Astrocyte of the cerebellum (primary cell): ENCODE measurements at places on chromosomes 3 and 15.

GRCh38 chr3:98005438-98005837 lies 29.7 kb downstream of the GABRR3 start:
- no peak for DNase-seq

DNA sequence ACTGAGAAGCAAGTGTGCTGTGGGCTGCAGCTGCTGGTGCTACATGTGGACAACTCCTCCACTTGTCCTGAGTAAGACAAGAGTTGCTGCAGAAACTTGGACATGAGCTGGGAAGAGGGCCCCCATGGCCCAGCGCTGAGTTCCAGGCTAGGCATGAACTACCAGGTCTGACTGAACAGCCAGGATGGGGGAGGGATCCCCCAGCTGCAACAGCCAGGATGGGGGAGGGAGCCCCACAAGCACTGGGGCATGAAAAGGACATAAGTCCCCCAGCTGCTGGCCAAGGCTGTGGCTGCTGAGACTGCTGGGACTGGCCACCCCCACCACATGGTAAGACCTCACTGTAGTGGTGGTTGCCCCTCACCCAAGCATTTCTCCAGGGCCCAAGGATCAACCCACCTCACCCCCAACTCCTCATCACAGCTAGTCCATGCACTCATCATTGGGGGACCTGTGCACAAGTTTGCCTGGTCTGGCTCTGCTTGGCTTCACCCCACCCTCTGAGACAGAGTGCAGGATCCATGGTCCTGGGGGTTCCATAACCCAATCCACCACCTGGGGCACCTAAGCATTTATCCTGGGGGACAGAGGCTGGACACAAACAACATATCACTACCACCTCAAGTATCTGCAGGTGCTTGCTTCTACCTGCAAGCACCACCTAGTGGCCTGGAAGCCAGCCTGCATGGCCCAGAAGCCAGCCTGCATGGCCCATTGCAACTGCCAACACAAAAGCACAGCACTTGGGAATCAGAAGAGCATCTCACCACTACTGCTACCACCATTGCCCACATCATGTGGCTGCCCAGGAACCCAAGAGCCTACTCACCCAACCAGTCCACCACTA lies 84.5 kb upstream of the STT3B start:
- DNase-seq: no peak

DNA sequence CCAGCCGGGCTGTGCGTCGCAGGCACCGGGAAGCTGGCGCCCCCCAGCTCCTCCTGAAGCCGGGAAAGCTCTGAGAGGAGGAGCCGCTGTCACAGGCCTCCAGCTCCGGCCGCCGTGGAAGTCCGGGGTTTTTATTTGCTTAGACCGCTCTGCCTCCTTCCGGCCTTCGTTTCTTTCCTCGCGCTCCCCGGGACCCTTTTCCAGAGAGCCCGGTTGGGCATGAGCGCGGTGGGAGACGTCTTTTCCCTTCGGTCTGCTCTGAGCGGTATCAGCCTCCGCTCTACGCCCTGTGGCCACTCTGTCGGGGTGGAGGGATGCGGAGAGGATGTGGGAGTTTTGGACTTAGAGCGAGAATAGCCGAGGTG lies 559 bp downstream of the SENP5 start:
- DNase-seq: no peak

DNA sequence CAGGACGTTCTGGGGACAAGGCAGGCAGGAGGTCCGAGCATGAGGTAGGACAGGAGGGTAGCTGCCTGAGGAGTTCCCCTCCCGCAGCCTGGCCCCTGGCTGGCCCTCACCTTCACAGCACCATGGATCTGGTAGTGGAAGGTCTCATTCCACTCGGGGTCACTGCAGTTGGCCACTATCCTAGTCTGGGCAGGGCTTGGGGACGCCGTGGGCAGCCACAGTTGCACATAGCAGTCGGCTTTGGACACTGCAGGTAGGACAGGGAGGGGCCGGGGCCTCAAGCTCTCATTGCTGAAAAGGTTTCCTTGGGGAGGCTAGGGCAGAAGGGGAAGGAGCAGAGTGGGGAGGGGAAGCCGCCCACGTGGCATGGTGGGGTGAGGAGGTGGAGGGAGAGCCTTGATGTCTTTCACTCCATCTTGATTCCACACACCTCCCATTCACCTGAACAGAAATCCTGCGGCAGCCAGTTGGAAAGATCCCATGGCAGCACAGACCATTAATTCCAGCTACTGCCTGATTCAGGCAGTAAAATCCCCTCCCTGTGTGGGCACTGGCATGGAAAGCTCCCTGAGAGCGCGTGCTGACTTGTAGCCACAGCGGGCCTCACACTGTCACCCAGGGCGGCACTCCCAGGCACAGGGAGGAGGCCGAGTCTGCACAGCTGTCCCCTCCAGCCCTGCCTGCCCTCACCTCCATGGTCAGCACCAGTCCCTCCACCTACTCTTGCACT lies 2.1 kb downstream of the PLA2G4F start:
- DNase-seq: no peak

DNA sequence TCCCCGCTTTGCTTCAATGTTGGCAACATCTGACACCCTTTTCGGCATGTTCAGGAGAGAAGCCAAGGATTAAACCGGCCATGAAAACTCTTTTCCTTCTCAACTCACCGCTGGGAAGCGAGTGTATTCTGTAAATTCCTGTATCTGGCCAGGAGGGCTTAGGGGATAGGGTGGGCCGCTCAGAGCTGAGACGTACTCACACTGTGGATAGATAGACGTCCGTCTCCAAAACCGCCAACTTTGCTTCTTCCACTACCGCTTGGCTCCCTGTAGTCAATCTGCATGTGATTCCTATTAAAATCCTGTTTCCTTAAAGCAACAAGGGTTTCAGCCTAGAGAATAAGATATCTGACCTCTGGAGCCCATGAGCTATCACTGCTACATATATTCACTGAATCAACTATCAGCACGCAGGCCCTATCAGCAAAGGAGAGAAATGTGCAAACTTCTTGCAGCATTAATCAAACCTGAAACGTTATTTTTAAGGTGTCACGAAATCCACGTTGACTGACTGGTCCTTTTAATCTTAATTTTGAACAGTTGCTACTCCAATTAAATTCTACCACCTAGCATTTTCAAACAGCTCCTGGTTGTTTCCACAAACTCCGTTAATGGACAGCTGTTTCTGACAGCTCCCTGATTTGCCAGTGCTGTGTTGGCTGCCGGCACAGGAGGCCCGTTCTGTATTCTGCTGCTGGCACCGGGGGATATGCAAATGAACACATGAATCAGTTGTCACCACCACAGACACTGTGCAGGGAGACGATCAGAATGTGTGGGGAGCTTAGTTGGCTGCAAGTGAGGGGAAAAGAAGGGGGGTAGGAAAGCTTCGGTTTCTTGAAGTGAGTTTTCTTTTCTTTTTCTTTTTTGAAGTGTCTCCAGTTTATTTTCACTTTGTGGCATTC lies 438.9 kb upstream of the ARRDC4 start:
- no peak for DNase-seq

GRCh38 chr3:15858547-15859506 lies 61.0 kb upstream of the ANKRD28 start:
- DNase-seq: no peak

DNA sequence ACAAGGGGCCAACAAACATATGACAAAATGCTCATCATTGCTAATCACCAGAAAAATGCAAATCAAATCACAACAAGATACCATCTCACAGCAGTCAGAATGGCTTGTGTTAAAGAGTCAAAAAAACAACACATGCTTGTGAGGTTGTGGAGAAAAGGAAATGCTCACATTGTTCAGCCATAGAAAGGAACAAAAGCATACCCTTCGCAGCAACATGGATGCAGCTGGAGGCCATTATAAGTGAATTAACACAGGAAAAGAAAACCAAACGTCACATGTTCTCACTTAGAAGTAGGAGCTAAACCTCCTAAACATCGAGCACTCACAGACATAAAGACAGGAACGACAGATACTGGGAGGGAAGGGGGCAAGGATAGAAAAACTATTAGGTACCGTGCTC lies 678.4 kb upstream of the GRM7 start:
- no peak for DNase-seq

GRCh38 chr15:65085207-65085753 lies 8.7 kb downstream of the KBTBD13 start:
- no peak for DNase-seq

- DNase-seq: no peak
Measured at GRCh38 chr3:105826778-105827634, 41.8 kb downstream of the CBLB start.

DNA sequence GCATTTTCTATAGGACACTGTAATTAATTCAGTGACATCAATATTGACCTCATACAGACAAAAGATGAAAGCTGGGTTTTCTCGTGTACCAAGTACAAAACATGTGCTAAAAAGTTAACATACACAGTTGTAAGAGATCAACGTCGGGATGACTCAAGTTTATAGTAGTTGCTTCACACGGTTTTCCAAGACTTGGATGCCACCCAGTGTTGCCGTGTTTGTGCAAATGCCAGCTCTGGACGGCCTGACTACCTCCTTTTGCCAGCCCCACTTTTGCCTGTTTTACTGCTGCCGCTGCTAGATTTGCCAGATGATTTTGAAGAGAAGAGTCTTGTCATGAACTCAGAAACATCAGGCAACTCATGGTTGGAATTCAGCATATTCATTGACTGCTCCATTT lies 17.6 kb downstream of the EMC7 start:
- no peak for DNase-seq

- DNase-seq: no peak
Measured at GRCh38 chr3:195773956-195774537, 37.7 kb downstream of the MUC4 start.

DNA sequence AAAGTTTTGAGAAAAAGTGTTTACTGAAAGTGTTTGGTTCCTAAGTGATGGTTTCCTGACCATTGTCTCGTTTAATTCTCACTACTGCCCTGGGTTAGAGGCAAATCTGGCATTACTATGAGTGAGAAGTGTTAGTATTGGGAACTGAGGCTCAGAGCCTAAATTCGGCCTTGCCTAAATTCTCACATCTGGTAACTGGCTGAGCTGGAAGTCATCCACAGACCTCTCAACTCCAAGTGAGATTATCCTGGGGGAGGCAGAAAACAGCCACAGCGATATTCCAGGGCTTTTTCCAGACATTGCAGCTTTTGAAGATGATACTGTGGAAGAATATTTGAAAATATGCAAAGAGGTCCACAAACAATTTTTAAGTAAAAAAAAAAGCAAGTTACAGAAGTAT lies 85.1 kb upstream of the TRA2B start:
- DNase-seq: no peak

DNA sequence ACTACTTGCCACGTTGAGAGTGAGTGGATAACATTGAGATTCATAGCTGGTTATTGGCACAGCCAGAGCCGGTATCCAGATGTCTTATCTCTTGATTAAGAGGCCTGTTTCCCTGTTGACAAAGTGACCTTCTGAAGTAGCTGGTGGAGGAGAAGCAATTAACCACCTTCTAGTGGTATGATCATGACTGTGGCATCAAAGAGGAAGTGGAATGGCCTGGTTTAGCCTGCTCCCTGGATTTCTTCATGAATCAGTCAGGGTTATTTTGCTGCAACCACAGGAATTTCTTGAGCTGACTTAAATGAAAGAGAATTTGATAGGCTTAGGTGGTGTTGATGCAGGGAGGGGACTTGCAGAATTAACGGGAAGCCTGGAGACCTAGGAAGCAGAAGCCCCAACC lies 398.3 kb downstream of the MFSD1 start:
- DNase-seq: peak; percentile 74

GRCh38 chr3:88586121-88586640 lies 436.4 kb downstream of the C3orf38 start:
- DNase-seq: no peak

GRCh38 chr15:98202256-98202655 lies 241.8 kb downstream of the ARRDC4 start:
- DNase-seq: no peak

- DNase-seq: no peak
Measured at GRCh38 chr3:52907497-52907896, 10.1 kb upstream of the STIMATE start.

DNA sequence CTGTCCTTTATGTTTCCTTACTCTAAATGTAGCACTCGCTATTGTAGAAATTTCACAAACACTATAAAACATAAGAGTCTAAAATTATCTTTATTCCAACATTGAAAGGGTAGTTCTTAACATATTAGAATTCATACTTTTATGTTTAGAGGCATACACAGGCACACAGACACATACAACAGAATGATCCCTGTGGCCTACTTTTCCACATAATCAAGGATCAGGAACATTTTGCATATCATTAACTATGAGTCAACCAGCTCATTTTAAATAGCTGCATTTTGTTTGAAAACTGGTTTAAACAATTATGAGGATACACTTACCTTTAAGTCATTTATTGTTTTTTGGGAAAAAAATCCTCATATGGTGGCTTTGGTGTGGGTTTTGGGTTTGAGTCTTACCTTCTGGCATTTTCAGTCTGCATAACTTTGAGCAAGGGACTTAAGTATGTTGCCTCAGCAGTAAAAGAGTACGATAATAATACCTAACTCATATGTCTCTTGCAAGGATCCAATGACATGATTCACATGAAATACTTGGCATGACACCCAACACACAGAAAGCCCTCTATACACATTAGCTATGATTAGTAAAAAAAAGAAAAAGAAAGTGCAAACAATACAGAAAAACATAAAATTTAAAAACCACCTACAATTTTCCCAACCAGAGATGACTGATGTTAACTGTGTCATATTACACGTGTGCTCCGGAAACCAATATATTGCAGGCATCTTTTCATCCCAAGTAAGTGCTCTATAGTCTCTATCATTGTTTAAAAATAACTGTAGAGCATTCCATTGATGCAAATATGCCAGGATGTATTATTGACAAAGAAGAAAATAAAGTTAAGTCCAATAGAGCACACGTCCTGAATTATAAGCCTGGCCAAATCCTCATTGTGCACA lies 213.1 kb upstream of the ADAMTS9 start:
- DNase-seq: peak; percentile 56

DNA sequence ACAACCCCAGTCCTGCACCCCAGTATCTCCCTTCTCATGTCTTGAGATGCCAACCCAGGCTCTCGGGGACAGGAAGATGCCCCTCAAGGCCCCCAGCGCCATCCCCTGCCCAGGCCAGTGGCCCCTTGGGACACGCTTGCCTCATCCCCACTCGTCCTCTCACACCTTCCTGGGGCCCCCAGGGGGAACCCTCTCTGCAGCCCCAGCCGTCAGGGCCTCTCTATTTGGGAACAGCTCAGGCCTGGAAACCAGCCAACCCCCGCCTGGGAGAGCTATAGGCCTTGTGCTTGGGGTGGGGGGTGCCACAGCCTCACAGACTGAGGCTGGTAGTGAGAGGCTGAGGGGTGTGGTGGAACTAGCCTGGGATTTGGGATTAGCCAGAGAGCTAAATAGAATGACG lies 7.8 kb downstream of the LINGO1 start:
- no peak for DNase-seq
